ENCODE measurements at places on chromosomes 12 and 14.

DNA sequence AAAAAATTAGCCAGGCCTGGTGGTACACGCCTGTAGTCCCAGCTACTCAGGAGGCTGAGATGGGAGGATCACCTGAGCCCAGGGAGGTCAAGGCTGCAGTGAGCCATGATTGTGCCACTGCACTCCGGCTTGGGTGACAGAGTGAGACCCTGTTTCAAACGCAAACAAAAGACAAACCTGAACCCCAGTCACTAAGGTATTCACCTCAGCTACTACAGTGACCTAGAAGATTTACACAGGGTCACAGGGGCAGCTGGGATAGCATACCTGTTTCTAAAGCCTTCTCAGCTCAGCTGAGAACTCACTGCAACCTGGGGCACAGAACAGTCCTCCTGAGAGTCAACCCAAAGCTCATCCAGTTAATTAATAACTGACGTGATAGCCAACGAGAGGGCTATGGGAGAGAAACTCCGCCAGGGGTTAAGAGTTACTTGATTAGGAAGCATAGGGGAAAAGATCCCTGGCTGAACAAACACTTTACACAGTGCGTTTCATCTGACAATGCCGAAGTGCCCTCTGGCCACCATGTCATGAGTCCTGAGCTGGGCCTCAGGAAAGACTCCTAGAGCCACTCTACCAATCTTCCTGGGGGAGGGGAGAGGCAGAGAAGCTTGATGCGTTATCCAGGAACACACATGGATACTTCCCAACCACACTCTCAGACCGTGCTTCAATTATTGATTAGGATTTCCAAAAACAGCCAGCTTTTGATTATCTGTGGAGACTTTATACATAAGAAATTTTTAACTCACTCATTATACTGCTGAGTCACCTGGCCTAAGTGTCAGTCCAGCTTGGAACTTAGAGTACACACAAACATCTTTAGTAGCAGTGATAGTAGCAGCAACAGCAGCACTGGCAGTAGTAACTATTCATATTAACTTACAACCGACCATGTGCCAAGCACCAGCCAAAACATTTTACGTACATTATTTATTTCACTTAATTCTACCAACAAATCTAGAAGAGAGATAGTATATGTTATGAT lies 48.2 kb downstream of the FOXN3 start:
- no peak for DNase-seq

DNA sequence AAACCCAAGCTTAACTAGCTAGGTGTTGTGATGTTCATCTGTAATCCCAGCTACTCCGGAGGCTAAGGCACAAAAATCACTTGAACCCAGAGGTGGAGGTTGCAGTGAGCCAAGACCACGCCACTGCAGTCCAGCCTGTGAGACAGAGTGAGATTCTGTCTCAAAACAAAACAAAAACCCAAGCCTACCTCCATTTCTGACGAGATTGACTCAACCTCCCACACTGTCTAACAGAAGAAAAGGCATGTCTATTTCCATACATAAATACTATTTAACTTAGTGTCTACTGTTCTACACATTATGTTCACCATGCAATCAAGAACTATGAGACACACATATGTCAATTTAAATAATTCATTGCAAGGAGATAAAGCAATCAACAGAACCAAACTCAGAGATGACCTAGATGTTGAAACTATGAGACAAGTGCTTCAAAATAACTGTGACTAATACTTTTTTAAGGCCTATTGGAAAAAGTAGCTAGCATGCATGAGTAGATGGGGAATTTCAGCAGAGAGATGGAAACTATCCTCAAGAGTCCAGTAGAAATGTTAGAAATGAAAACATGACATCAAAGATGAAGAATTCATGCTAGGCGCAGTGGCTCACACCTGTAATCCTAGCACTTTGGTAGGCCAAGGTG lies 75.9 kb upstream of the DHRS4 start:
- no peak for DNase-seq

DNA sequence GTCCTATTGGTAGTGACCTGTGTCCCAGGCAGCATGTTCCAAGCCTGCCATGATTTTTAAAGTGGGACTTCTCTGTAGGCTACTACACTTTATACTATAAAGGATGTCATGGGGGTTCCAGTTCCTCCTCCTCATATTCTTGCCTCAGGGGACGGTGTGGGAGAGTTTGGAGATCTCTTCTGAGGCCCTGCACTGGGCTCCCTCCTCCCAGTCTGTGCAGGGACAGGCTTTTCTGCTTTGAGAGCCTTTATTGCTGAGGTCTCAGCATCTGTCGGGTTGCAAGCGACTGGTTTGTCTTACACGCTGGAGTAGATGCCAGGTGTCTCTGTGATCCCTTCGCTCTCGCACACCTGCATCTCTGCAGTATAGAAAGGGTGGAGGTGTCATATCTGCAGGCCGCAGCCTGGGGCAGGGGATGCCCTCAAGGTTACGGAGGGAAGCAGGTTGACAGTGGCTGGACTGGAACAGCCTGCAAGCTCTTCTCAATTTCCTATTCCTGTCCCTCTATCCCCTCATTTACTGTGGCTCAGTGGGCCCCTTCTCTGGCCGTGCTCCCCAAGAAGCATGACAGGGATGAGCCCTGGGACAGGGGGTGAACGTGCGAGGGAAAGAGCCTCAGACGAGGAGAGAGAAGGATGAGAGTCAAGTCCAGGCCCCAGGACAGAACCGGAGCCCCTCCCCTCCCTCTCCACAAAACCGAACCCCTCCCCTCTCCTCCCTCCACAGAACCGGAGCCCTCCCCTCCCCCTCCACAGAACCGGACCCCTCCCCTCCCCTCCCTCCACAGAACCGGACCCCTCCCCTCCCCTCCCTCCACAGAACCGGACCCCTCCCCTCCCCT lies 51.3 kb downstream of the SLC6A12 start:
- no peak for DNase-seq

GRCh38 chr14:63276492-63277342 lies 42.0 kb downstream of the GPHB5 start:
- no peak for DNase-seq

DNA sequence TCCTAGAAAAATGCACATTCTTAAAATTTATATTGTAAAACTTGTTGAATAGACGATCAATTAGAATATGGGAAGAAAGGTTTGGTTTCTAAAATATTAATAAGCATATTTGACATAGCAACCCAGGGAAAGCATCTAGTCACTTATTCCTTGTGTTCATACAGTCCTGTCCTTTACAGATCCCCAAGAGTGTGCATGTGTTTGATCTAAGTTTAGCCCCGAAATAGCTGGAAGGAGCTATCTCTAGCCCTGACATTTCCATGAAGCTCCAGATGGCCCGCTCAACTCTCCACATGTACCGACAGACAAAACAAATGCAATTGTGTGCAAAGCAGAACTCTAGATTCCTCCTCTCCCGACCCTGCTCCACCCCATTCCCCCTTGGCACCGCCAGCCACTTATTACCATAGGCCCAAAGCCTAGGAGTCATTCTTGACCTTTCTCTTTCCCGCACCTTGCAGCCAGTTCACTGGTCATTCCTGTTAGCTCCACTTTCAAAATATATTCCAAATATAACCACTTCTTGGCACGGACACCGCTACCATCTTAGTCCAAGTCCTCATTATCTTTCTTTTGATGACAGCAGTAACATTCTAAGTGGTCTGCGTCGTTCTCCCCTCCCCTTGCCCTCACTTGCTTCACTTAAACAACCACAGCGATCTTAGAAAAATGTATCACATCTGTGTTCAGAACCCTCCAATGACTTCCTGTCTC lies 45.4 kb upstream of the GZMB start:
- no peak for DNase-seq

DNA sequence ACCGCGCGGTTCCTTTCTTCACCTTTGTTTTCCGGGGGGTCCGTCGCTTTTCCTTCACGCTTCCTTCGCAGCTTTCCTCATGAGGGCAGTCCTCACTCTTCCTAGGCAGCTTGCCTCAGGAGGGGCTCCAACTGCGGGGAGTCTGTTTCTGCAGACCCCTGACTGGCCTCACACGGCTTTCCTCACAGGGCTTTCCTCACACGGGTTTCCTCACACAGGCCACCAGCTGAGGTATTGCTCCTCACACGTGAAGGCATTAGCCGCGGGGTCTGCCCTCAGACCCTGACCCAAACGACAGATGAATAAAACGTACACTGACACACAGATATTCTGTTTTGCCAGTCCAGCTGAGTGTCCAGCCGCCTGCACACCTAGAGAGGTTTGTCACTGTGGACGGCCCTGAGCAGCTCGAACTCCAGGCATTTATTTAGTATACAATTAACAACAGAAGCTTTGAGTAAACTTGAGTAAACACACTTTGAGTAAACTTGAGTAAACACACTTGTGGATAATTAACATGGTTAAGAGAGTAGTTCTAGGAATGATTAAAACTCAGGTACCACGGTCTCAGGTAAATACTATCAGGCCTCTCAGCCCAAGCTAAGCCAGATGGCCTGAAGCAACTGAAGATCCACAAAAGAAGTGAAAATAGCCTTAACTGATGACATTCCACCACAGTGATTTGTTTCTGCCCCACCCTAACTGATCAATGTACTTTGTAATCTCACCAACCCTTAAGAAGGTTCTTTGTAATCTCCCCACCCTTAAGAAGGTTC lies 16.1 kb upstream of the LYZ start:
- no peak for DNase-seq

DNA sequence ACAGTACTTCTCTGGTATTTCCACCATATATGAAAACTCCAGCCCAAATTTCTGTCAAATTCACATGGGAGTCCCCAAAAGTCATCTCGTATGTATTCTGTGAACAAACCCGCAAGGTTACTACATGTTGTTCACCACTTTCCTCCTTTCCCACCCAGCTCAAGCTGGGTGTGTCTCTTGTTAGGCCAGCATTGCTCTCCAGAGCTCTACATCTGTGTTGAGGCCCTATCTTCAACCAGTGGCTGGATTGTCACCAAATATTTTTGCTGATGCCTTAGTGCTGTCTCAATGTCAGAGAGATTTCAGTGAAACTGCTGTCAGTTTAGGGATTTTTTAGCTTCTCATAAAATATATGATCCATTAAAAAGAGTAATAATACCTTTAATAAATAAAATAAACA lies 230.9 kb downstream of the BTG1 start:
- no peak for DNase-seq

GRCh38 chr14:67357186-67357968 lies 2.2 kb downstream of the ATP6V1D start:
- DNase-seq: no peak

DNA sequence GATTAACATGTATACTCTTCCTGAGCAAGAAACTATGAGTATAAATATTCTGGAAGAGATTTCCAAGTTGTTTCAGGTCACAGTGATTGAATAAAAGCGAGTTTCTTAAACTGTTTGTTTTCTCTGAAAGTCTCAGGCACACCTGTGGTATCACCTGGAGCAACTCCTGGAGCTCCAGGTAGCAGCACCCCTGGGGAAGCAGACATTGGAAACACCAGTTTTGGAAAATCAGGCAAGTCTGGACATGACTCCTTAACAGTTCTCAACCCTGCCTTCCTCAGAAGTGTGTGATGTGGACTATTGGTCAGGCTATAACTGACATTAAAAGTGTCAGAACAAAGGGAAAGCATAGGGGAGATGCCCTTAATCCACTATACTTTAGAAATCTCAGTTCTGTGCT lies 217.6 kb upstream of the CNTN1 start:
- no peak for DNase-seq

DNA sequence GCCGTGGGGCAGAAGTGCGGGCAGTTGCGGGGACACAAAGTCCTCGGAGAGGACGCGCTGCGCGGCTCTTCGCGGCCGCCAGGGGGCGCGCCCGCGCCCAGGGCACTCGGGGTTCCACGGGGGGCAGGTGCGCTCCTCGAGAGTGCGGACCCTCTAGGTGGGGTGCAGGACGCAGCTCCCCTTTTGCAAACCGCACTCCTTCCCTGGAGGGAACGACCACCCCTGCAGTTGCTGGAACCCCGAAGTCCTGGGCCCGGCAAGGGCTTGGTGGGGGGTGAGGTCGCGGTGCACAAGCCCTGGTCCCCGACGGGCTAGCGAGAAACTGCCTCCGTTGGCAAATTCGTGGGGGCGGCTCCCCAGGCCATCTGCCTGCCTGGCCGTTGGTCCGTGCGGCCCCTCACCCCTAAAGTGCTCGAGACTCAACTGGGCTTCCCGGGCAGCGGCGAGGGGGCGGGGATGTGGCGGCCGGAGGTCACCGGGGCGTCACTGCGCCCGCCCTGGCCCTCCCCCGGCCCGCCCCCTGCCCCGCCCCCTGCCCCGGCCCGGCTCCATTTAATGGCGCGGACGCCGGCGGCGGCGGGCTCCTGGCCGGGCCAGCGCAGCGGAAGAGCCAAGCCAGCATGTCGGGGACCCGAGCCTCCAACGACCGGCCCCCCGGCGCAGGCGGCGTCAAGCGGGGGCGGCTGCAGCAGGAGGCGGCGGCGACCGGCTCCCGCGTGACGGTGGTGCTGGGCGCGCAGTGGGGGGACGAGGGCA lies at the start of gene ADSS1:
TSS of gene ADSS1 (plus strand) at position 579 of the 756 bp plus-strand sequence. CDS start at position 621, 42 bp downstream.
- peak; percentile 66 for DNase-seq

DNA sequence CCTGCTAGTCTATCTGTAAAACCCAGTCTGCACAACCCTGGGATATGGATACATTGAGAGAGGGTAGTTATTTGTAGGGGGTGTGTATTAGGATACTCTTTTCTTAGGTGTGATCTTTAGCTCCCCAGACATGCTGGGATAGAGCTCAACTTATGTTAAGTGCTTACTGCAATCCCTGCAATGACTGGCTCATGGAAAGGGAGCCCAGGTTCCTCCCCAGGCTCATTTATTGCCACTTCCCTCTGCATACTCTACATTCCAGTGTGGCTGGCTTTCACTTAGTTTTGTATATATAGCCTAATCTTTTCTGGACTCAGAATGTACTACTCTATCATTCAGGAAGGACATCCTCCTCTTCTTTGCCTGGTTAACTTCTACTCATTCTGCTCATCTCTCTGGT lies 172.0 kb downstream of the SYT10 start:
- DNase-seq: no peak

Measured in activated naive CD8-positive, alpha-beta T cell treated with anti-CD3 and anti-CD28 coated beads for 36 hours (primary cell).